ENCODE measurements at places on chromosomes 7 and 10.

DNA sequence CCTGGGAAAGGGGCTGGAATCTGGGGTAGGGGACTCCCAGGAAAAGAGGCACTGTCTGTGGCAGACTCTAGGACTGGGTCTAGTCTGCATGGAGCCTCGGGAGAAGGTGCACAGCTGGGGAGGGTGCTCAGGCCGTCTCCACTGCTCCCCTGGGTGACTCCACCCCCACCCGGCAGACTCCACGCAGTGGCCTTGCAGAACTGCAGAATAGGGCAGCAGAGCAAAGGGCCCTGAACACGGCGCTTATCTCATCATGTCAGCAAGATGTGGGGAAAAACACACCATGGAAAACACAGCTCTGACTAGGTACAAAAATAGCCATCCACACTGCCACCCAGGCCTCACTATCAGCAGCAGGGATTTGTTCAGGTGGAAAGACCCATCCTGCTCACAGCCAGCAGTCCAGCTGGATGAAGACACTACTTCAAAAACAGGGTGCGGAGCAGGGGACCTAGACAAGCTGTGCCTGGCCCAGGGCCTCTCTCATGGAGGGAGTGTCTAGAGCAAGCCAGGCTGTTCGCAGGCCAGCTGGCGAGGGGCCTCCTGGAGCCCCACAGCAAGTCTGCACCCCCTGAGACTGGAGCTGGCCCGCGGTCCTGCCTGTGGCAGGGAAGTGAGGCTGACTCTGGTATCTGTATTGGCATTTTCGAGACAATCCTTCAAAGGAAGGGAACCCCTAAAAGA, 11.7 kb downstream of the MAT1A start:
- no peak for DNase-seq

GRCh38 chr7:8291397-8292141, 29.6 kb upstream of the ICA1 start:
- DNase-seq: no peak

DNA sequence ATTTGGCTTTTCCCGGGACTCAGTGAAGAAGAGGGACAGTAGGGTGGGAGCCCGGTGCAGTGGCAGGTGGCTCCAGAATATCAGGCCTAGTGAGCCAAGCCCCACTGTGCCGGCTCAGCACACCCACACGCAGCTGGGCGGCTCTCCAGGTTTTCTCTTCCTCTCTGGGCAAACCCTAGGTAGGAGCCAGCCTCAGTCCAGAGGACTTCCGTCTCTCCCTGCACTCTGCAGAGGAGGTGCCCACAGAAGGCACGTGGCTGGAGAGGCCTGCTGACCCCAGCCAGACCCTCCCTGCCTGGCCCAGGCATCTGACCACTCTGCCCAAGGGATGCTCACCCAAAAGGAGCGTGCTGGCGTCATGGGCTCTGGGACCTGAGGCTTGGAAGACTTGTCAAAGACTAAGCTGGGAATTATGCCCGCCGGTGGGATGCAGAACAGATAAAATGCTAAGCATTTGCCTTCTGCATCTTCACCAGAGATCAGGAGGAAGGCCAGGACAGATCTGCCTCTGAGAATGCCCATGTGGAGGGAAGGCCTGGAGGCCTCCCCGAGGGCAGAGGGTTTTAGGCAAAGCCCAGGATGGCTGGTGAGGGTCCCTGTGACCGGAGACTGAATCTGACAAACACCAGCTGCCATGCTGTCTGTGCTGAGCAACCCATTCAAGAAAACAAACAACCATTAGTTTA, 40.2 kb downstream of the TCERG1L start:
- DNase-seq: no peak

- DNase-seq: no peak
Measured at GRCh38 chr10:13808556-13809391, 222.0 kb downstream of the PRPF18 start.

- DNase-seq: no peak
Measured at GRCh38 chr10:132460071-132460470, 63.1 kb downstream of the PWWP2B start.

- no peak for DNase-seq
Measured at GRCh38 chr10:21318540-21319167, 206.8 kb downstream of the SKIDA1 start.

DNA sequence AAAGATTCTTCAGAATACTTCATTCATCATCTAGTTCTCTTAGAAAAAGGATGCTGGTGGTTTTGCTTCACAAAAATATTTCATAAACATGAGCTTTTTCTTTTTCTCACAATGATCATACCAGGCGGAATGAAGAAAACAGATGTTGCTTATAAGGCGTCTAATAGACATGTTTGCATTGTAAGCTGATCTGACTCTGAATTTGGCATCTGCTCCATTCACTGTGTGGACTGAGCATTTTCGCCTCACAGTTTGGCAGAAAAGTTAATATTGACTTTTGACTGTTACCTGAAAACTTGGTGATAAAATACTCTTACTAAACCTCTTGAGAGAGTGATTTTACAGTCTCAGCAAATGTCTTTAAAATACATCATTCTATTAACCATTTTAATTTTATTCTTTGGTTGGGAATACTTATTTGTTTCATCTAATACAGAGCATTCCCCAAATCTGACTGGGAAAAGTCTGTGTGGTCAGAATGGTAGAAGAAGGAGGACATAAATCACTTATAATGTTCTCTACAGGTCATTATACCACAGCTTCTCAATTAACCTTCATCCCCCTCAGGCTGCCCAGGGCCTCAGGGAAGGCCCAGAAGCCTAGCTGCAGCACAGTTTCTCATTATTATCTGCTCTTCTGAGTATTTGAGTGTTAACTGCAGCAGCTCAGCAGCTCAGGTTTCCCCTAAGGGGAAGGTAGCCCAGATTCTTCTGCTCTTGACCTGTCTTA, 121.6 kb upstream of the KAT6B start:
- DNase-seq: no peak

- no peak for DNase-seq
Measured at GRCh38 chr10:6579904-6580278, at the start of gene PRKCQ. PRKCQ (minus strand) TSS chr10:6580276; CDS start chr10:6515135, 65,141 bp downstream.

DNA sequence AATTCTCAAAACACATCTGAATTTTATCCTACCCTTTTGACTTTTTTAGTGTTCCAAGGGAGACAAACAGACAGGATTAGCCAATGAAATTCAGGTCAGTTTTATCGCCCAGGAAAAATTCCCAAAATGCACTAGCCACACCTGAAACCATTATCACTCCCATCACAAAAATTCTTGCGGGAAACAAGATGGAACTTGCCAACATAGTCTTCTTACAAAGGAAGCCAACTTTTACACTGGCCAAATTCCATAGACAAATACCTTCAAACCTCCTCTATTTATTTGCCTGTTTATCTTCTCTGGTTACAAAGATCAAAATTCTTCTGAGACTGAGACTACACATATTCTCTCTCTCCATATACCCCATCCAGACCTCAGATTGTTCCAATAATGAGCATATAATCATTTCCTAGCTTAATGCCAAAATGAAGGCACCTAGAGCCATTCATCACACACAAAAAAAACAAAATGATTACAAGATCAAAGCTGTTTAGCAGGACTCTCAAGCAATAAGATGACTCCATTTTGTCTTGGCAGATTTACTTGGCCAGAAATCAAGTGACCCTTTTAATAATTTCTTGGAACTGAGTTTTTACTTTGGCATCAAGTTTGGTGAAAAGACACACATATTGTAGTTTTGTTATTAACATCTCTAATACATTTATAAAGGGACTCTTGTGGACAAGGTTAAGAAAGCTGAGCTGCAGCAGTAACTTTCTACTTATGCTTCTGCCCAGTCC, 30.2 kb downstream of the MET start:
- no peak for DNase-seq

DNA sequence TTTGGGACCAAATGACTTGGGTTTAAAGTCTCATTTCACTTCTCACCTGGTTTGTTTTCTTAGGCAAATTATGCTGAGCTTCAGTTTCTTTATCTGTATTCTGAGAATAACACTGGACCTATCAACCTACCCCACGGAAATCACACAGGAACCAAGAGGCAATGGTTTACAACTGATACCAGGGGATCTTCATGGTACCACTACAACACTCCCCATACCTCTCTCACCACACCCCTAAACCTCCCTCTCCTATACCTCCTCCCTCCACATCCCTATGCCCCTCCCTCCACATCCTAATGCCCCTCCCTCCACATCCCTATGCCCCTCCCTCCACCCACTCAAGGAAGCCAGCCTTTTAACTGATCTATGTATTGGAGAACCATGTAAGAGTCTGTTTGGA, 9.9 kb downstream of the FAM204A start:
- peak; percentile 26 for DNase-seq

GRCh38 chr10:88896372-88896993, 16.4 kb downstream of the STAMBPL1 start:
- no peak for DNase-seq

DNA sequence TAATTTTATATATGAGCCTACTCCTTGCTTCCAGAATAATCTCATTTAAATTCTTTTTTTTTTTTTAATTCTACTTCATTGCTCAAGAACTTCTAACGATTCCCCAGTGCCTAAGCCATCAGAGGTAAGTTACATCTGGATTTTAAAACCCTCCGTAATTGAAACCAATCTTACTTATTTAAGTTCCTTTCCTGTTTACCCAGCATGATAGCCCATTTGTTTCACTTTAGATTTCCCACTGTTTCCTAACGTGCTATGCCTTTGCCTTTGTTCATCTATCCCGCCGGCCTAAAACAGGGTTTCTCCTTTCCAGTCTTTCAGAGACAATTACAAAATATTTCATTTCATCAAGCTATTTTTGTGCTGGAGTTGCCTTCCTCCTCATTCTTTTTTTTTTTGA, 75.8 kb upstream of the ETV1 start:
- no peak for DNase-seq

DNA sequence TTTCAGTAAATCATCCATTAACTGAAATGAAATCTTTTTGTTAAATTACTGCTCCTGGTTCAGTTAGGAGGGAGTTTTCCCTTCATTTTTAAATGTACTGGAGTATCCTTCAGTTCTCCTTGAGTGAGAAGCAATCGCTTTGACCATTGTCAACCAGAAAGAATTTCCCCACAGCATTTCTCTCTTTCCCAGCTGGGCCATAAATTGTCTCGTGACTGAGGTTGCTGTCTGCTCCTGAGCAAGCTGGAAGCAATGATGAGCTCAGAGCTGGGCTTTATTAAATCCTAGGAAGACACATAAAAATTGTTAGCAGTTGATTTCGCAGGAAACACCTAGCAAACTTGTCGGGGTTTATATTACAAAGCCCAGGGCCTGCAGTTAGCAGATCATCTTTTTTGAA, 102.0 kb upstream of the INSYN2A start:
- no peak for DNase-seq

DNA sequence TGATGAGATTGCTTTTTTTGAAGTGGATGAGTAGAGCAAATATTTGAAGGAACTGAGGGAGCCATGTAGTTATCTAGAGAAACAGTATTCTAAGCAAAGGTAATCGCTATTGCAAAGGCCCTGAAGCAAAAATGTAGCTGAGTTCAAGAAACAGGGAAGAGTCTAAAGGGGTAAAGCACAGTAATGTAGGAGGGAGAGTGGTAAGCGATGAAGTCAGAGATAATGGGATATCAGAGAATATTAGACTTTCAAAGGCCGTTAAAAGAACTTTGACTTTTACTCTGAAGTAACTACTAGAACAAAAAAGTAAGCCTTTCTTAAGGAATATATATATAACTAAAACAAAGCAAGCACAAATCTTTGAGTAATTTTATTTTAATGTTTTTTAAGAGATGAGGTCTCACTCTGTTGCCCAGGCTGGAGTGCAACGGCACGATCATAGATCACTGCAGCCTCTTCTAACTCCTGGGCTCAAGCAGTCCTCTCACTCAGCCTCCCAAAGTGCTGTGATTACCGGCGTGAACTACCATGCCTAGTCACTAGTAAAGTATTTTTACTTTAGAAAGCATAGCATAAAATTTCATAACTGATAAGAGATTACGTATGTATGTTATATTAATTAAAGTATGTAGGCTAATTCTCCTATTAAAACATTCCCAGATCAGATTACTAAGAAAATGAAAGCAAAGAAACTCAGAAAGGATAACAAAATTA, 61.7 kb upstream of the OIT3 start:
- DNase-seq: no peak

DNA sequence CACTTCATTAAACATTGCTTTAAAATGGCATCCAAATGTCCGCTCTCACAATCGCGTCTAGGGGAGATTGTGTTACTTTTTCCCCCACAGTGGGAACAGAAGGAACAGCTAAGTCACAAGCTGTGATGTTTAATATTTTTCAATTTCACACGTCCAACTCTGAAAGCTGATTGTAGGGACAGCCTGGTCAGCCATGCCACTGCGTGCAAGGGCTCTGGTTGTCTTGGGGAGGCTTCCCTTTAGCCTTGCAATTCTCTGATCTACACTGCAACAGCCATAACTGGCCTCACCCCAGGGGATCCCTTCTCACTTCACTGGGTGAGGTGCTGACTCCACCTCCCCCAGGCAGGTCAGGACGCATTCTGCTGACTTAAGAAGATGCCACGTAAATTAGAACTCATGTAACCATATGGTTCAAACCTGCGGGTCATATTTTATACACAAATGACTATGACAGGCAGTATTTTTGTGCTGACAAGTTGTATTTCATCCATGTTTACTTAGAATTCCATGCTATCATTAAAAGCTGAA, 425.2 kb upstream of the NFE2L3 start:
- DNase-seq: no peak

- DNase-seq: no peak
Measured at GRCh38 chr10:32015386-32015785, 40.8 kb downstream of the KIF5B start.

DNA sequence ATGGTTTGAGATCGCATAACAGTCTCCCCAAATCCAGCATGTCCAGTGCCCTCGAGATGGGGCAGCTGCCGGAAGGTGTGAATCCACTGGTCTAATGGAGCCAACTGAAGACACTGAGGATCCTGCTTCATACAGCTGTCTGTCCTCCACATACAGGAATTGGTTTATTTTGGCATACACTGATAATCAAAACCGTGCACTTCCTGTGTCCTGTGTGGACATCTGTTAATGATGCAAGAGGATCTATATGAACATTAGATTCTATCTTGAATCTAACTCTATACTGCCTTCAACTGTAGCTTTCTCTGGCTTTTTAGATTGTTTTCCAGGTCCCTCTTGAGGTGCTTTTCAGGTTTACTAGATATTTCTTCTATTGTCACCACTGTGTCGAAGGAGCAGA, 3.0 kb upstream of the JAZF1 start:
- no peak for DNase-seq

DNA sequence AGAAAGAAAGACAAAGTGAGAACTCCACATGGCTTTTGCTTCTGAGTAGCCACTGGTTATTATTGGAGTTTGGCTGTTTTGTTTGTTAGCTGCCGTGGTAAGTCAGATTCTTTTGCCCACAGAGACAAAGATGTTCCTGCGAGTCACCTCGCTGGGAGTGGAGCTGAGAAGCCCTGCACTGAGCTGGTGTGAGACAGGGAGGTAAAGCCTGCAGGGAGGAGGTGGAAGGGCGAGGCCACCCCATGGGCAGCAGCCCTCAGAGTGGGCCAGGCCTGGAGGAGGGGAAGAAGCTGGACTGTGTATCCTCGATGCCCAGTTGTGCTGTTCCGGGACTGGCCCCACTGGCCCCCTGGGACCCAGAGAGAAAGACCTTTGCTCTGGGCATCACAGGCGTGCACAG, 14.3 kb upstream of the NOM1 start:
- DNase-seq: no peak

- DNase-seq: no peak
Measured at GRCh38 chr10:133405272-133405671, 11.3 kb downstream of the MTG1 start.

- no peak for DNase-seq
Measured at GRCh38 chr10:34249634-34250033, 565.5 kb downstream of the PARD3 start.

Data from activated CD4-positive, alpha-beta T cell treated with anti-CD3 and anti-CD28 coated beads, Interleukin-10, Interleukin-2, amounts not matched to agents 100 ng/mL and 50 ng/mL, durations not matched to agents 16 hours and 8 hours (primary cell).